M059J (cell line): ENCODE measurements at places on chromosomes 3 and 15. TPM values are rescaled to one million over a fixed set of nuclear protein-coding genes. Genes with fewer than 3 reads are reported as not detected.

The FBN1 gene
- 67.8 and 123 TPM in 2 replicates for total RNA-seq

DNA sequence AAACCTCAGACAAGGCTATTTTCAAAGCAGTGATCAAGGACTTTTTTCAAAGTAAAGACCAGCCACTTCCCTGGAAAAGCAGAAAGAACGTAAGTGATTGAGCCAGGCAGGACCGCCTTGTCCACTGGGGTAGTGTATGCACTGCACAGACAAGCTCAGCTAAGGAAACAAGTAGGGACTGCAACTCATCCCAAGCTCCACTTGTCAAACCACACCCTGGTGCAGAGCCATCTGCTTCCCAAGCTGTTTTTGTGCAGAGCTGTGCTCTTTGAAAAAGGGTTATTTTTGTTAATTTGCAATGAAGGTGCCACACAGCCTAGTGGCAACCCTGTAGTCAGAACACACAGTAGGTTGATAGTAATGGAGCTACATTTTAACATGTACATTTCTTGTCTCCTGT, 193.3 kb downstream of the ADAMTS9 start:
- no peak for DNase-seq

- no peak for DNase-seq
These were observed 8.4 kb downstream of the TTC21A start for GRCh38 chr3:39115870-39116269.

GRCh38 chr3:18127174-18127858, 297.8 kb downstream of the SATB1 start:
- no peak for DNase-seq

- no peak for DNase-seq
These were observed 163.2 kb downstream of the SYNPR start for GRCh38 chr3:63441262-63441661.

The ARHGAP11A gene
- 34.8 and 36.1 TPM in 2 replicates for total RNA-seq

DNA sequence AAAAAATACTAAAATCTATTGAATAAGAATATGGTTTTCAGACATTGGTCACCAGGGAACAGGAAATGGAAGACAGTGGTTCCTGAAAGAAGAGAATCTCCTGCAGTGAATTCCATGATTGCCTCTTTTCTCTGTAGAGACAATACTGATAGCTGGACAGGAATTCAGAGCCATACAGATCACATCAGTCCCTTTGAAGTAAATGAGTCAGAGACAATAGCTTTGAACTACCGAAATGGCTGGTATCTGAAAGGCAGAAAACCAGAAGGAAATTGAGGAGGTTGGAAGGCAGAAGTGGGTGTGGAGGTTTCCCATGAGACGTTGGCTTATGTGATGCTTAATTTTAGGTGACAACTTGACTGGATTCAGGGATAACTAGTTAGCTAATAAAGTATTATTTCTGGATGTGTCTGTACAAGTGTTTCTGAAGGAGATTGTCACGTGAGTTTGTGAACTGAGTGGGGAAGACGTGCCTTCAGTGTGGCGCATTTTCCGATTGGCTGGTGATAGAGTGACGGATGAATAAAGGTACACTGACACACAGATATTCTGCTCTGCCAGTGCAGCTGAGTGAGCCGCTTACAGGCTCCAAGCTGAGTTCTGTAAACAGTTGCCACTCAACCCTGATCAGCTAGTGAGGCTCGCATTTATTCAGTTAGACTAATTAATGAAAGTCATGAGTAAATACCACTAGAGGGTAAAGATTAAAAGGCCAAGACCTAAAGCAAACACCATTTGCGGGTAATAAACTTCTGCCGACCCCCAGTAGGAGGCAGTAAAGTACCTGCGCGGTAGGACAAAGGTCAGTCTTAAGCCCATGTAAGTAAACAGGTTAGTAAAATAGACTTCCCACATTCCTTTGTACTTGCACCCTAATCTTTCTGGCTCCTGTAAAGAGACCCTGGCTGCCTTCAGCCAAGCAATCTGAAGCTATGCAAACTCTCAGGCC, 1298.6 kb downstream of the SI start:
- no peak for DNase-seq
